Activated CD8-positive, alpha-beta memory T cell treated with anti-CD3 and anti-CD28 coated beads for 1 hour (primary cell): ENCODE measurements at places on chromosomes 3 and 15.

- no peak for DNase-seq
Observed at GRCh38 chr3:43996379-43997301, 245.0 kb upstream of the TOPAZ1 start.

GRCh38 chr15:80480171-80480811 is 76.1 kb downstream of the ARNT2 start:
- DNase-seq: no peak

DNA sequence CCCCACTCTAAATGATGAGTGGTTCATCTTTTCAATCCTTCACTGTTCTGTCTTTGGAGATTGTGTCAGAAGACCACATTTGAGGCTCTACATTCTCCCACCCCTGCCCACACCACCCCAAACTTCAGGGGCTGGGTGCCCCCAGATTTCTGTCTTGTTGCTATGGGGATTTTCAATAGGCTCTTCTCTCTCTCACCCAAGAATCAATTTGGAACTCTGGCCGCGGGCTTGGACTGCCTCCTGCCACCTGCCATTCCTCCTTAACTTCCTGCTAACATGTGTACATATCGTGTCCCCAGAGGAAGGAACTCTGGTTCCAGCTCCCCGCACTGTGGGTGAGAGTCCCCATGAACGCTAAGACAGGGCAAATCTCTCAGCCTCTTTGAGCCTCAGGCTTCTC is 67.4 kb upstream of the LARS2 start:
- DNase-seq: no peak

- DNase-seq: no peak
Observed at GRCh38 chr3:124607163-124607562, 123.1 kb upstream of the UMPS start.

DNA sequence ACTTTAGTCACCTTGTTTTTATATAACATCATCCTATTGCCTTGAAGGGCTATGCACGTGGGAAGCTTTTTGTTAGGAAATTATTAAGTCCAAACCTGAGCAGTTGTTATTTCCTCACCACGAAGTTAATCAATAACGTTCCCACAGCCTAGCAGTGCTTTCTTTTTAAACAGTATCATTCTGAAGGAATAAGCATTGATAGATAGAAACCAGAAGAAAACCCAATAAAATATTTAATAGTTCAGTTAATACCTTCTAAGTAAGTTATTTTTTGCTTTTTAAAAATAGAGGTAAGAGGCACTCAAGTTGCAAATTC is 149.3 kb downstream of the KCNMB2 start:
- no peak for DNase-seq

DNA sequence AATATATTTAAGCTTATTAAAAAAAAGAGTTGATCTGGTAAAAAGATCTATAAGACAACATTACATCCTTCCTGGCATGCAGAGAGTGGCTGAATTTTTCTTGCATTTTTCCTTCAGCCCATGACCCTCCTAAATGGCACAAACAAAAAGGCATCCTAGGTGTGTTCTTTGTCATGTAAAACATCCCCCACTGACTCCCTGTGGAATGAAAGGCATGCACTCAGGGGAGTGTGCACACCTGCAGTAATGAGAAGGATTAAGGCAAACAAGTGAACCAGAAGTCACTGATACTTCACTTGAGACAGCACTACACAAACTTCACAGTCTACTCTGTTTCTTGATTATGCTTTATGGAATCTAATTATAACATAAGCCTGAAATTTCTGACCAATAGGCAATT is 195.0 kb downstream of the RBMS3 start:
- no peak for DNase-seq

GRCh38 chr3:52315977-52316764 is at the start of gene DNAH1:
DNAH1 (plus strand) TSS chr3:52316319; CDS start chr3:52322443, 6,124 bp downstream.
- DNase-seq: no peak

DNA sequence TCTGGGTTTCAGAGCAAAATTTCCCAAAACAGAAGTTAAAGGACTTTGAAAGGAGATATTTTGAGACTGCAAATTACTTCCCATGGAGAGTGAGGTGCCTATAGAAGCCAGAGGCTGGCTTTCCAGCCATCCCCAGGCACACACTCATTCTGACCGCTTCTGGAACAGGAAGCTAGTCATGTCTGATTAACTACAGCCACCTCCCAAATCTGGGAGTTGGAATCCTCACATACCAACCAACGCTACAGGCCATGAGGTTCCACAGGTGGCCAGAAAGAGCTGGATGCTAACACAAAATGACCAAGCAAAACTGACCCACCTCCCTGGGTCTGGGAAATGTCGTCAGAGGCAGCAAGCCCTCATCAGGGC is 87.2 kb downstream of the SNRK start:
- DNase-seq: no peak

- no peak for DNase-seq
Observed at GRCh38 chr15:63114465-63114864, 7.2 kb upstream of the LACTB start.

DNA sequence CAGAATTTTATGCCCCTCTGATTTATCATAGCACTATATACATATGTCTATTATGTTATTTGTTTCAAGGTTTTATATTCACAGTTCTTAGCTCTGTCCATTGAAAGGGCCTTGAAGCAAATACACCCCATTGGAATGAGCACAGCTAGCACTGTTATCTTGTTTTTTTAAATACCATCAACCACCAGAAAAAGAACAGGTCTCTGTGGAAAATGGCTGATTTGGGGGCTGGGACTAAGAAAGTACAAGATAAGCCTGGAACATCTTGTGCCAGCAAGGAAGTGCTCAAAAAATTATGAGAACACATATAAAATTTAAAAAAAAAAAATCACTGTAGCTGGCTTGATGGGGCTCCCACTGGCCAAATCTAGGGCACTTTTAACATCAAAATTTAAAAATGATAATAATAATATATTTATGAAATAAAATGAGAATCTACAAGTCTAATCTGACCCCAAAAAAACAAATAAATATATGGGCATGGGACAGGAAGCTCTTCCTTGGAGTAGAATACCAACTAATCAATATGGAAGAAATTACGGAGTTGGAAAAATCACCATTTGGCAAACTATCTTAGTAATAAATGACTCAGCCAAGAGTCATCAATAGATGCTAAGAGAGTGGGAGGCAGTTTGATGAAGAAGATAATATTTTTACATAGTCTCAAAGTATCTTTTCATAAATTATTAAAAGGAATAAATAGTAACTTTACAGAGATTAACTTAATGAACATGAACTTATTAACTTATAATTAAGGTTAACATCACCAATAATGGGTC is 20.5 kb downstream of the IFT80 start:
- DNase-seq: no peak

DNA sequence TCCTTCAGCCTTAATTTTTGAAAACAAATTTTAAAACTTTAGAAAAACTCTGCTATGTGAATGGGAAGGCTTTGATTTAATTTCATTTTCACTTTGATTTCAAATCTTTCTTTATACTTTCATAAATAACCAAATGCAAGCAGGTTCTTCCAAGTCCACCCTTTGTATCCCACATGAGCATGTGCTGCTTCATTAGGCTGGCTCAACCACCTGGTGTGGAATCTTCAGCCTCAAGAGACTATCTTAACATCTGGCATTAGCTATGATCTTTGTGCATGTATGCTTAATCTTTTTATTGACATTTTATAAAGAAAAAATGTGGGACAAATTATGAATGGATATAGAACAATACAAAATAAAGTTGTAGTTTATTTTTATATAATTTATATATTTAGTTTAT is 81.8 kb upstream of the MLF1 start:
- no peak for DNase-seq

DNA sequence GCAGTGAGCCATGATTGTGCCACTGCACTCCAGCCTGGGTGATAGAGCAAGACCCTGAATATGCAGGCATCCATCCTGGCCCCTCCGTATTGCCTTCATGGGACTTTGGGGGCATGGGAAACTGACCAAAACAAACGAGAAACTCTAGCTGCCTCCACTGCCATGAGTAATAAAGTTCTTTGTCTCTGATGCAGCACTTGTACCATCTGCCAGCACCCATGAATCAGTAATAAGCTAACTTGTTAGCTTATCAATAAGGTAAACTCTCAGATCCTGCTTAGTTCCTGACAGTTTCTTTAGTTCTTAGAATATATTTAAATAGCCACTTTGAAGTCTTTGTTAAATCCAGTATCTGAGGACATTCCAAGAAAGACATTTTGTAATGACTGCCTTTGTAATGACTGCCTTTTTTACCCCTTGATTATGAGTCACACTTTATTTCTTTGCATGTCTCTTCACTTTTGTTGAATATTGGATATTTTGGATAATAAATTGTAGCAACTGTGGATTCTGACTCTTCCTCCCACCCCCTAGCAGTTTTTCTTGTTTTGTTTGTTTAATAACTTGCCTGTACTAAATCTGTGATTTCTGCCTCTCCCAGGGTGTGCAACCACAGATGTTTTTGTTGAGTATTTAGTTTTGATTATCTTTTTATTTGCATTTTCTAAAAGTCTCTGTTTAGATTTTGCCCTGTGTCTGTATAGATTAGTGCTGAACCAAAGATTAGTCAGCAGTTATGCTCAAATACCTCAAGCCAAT is 136.9 kb downstream of the HCN4 start:
- DNase-seq: no peak

- peak; percentile 88 for DNase-seq
Observed at GRCh38 chr15:74615508-74616365, at the start of gene CLK3. CLK3 (plus strand) TSS chr15:74615836; CDS start chr15:74619197, 3,361 bp downstream.

- DNase-seq: no peak
Observed at GRCh38 chr3:134795746-134796280, 753 bp downstream of the EPHB1 start.

GRCh38 chr3:39882111-39882510 is 72.7 kb downstream of the MYRIP start:
- DNase-seq: no peak

- DNase-seq: no peak
Observed at GRCh38 chr3:11724615-11725339, 81.1 kb upstream of the VGLL4 start.

DNA sequence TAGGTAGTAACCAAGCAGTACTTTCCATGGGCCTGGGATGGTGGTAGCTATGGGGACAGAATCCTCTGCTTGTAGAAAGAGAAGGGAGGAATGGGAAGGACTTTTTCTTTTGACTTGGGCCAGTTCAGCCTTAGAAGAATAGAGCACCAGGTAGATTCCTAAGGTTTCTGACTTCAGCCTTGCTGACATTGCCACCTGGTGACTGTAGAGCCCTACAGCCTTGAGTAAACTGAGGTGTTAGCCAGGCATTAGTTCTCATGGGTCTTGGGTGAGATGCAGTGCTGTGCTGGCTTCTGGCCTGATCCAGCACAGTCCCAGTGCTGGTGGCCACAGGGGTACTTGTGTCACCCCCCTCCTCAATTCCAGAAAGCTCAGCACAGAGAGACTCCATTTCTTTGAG is 171.1 kb downstream of the ZBBX start:
- DNase-seq: no peak

DNA sequence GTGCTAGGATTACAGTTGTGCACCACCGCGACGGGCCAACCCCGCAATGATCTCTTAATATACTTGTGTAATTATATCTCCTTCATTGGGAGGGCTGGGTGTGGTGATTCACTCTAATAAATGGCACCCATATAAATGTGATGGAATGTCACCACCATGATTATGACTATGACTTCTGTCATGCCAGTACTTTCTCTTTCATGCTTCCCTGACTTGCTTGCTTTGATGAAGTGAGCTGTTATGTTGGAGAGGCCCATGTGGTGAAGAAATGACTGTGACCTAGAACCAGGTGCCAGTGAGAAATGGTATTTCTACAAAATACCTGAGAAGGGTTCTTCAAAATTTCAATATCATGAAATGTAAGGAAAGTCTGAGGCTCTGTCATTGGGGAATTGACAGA is 24.4 kb upstream of the TP63 start:
- no peak for DNase-seq

DNA sequence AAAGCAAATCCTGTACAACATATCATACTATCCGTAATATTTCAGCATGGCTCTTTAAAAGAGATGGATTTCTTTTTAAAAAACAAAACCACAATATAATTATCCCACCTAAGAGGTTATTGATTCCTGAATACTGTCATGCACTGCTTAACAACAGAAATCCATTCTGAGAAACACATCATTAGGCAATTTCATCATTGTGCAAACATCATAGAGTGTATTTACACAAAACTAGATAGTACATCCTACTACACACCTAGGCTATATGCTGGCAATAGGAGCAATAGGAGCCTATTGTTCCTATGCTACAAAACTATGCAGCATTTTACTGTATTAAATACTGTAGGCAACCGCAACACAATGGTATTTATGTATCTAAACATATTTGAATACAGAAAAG is 242.0 kb downstream of the NEK10 start:
- DNase-seq: no peak

GRCh38 chr3:87468938-87469337 is 192.6 kb upstream of the POU1F1 start:
- no peak for DNase-seq

DNA sequence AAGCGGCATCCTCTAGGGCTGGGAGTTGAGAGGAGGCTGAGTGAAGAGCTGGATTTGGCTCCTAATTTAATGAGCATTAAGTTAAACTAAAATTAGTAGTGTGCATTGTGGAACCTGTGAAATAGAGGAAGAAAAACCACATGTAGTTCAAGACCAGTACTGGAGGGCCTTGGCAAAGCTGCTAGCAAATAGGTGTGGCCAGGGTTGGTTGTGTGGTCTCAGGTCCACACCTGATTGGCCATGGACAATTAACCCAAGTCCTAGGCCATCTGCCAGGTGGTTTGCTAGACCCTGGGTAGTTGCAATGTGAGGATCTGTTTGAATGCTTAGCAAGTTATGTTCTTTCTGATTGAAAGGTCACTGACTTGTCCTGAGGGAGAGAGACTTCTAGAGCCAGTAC is 275.5 kb downstream of the PDCD6IP start:
- no peak for DNase-seq

- DNase-seq: no peak
Observed at GRCh38 chr3:123682781-123683504, 98.1 kb upstream of the HACD2 start.

DNA sequence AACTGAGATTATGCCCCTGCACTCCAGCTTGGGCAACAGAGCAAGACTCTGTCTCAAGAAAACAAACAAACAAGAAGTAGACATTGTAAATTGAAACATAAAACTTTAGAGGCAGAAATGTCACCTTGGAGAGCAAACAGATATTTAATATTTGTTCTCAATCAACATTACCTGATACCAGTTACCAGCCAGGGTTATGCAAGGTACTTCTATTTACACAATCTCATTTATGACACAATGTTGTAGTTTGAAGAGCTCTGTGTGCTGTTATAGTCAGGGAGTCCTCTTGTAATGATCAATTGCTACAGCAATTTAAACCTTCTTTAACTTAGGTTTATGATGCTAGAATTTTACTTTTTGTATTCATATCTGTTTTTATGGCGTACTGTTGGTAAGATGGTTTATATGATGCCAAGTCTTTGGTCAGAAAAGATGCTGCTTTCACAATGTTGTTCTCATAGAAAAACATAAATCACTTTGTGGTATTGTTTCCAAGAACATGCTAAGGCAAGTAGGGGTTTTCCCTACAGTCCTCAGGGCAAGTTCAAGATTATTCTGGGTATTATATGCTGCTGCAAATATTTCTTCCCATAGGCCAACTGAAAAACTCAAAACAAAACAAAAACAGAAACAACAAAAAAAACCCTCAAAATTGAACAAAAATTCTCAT is 173.5 kb downstream of the TNIK start:
- no peak for DNase-seq

GRCh38 chr15:62706317-62706716 is 336.2 kb upstream of the TPM1 start:
- DNase-seq: no peak

GRCh38 chr3:113374078-113374477 is 67.2 kb downstream of the CFAP44 start:
- no peak for DNase-seq
